ENCODE measurements at places on chromosomes 7 and 10.
A peak's percentile ranks its signal among the peaks of the same experiment; 100 is the strongest.

DNA sequence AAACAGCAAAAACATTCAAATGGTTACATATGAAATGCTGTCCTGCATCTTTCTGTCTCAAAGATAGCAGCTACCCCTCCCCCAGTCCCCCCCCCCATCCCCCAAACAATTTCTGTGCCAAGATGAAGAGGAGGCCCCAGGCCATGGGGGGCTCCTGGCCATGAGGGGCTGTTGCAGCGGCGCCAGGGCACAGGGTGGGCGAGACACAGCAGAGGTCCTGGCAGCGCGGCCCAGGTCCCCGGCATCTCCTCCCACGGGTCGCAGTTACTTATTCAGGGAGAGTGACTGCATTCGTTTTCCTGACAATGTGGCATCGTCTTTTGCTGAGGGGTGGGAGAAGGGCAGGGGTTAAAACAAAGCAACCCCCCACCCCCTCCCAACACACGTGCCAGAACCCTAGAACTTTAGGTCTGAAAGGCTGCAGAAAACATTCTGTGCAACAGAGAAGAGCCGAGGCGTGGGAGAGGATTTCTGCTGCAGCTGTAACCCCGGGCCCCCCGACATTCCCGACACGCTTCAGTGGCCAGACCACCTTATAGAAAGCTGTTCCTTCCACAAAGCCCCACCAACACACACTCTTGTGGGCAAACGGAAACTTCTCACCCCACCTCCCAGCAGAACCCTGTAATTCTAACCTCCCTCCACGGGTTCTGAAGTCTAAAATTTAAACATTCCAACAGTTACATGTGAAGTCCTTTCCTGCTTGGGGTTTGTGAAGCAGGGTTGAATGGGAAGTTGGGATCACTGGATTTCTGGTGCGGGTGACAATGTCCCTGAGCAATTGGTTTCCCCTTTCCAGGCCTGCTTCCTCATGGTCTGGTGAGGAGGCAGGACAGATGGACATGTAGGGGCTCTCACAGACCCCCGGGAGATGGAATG, 11.7 kb downstream of the PDAP1 start:
- no peak for DNase-seq

DNA sequence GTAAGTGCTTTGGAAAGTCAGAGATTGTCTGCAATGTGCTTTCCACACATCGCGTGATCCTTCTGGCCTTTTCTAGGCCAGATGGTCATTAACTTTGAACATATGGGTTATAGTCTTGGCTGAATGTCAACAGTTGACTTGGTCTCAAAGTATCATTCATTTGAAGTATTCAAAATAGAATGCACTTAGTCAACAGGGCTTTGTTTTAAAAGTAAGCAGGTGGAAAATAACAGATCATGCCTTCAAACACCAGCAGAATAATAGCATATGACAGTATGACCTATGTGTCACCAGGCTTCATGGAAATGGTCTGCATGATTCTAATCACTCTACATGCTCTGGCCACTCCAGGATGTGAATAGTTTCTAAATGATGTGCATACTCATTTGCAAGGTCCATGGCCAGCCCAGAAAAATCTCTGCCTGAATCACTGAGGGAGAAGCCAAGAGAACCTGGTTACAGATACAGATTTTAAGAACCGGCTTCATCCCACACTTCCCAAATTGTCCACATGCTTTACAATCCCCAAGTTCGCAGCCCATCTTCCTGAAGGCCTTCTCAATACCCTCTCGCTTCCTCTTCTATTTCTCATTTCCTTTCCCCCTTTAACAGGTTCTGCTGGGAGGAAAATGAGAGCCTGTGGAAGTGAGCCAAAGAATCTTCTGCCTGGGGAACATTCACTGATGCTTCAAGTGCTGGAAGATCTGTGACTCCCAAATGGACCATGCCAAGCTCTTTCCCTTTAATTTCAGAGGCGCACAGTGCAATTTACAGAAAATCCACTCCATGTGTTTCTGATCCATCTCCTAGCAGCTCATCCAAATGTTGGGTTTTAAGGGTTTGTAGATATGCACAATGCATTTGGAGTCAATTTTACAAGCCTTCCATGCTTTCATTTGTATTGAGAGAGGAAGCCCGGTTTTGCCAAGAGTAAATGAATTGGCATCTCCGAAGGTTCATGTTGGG, 122.8 kb upstream of the GDF10 start:
- DNase-seq: no peak

- DNase-seq: no peak
These were observed 43.4 kb downstream of the ADCYAP1R1 start for GRCh38 chr7:31095286-31096197.

- no peak for DNase-seq
These were observed 375.8 kb upstream of the NFE2L3 start for GRCh38 chr7:25775999-25776743.

DNA sequence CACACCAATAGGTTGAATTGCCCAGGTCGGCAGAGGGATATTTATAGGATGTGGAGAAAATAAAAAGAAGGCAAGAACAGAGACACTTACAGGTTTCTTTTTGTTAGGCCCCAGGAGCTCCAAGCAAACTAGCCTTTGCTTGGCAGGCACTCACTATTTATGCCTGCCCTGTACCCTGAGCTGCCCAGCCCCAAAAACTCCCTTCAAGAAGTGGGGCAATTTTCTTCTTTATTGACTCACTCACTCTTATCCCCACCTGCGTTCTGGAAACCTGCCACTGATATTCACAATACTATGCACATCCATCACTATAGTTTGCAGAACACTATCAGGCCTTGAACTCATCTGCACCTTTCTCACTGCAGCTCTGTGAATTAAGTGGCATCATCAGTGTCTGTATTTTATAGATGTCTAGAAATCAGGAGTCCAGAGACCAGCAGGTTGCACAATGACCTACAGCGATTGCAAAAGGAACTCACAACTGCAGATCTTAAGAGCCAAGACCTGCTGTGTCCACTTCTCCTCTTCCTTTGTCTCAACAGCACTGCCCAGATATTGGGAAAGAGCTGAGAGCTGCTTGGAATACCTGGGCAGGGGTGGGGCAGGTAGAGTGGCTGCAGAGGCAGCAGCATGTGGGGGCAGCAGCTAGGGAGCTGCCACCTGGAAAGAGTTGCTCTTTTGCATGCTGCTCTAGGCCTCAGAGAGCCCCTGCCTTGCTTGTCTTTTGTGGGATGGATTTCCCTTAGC, at the start of gene SFTPD:
TSS of gene SFTPD (minus strand) at position 130 of the 747 bp plus-strand sequence. CDS start 2,446 bp downstream, outside the sequence.
- DNase-seq: no peak

DNA sequence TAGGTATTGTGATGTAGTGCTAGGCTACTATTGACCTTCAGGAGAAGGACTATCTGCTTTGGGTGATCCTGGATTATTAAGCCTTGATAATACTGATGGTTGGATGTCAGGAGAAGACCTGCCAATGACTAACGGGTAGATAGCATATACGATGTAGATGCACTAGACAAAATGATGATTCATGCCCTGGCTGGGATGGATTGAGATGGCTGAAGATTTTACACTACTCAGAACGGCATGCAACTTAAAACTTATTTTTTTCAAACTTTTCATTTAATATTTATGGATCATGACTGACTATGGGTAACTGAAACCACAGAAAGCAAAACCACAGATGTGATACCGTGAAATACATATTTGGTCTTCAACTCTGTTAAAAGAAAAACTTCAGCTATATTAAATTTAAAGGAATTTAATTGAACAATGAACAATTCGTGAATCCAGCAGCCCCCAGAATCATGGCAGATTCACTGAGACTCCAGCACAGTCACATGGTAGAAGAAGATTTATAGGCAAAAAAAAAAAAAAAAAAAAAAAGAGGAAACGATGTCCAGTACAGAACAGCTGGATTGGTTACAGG, 124.6 kb upstream of the CDK13 start:
- no peak for DNase-seq

- no peak for DNase-seq
These were observed 204.1 kb downstream of the ZNF365 start for GRCh38 chr10:62578301-62578700.

GRCh38 chr7:82390936-82391335, 52.6 kb downstream of the CACNA2D1 start:
- no peak for DNase-seq

DNA sequence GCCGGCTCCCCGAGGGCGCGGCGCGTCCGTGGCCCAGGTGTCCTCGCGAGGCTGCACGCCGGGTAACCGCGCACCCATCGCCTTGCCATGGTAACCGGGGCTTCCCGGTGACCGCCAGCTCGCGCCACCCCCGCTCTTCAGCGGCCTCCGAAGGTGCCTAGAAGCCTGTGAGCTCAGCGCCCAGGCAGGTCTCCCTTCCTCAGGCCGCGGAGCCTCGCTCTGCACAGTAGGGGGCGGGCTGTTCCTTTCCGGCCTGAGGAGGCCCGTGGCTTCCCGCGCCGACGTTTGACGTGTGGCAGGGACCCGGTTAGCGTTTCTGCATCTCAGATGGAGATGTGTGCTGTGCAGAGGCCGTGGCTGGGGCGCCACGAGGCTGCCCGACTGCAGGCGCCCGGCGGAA, 117.1 kb downstream of the DYNC2I1 start:
- peak; percentile 35 for DNase-seq

- no peak for DNase-seq
These were observed 104.9 kb upstream of the ACBD5 start for GRCh38 chr10:27345455-27345920.

DNA sequence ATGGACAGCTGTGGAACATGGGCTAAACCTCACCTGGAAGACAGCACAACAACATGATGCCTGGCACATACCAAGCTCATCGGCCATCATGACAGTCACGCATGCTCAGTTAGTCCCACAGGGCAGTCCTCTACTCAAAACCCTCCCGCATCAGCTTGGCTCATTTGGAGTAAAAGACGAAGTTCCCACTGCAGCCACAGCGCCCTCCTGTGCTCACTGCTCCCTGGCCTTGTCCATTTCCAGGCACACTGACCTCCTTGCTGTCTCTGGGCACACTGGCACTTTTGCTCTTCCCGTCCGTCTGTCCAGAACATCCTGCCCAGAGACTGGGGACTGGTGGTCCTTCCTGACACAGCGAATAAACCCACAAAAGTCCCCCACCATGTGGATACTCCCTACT, 66.2 kb downstream of the LARP4B start:
- DNase-seq: no peak

GRCh38 chr10:8054494-8055407, at the start of gene GATA3:
Gene GATA3, plus strand, starts transcription at chr10:8054688. Its CDS starts 968 bp downstream, at chr10:8055656.
- DNase-seq: peak; percentile 66

GRCh38 chr10:125154529-125154928, 5.8 kb downstream of the CTBP2 start:
- DNase-seq: no peak
